NCI-H526 treated with DMSO at 0.1 percent for 48 hours (cell line): ENCODE measurements at places on chromosomes 3 and 15.

DNA sequence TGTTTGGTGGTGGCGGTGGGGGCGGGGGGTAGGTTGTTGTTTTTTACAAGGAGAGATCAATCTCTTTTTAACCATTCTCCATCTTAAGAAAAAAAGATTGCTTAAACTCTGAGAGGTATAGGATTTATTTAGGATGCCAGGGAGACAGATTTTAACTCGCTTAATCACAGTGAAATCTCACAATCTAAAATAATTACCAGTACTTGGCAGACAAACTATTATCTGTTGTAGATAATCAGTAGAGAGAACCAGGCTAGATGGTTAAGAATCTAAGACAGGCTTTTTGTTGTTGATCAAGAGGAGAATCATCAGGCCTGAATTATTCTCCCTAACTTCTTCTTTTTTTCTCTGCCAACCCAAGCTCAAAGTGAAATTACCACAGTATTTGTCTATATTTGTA is 470.2 kb upstream of the ADAMTS9 start:
- DNase-seq, result no peak

GRCh38 chr3:133488785-133489367 is 84.6 kb upstream of the CDV3 start:
- DNase-seq, result peak; percentile 24

GRCh38 chr3:23111797-23112196 is 91.3 kb upstream of the UBE2E2 start:
- no peak for DNase-seq

- DNase-seq, result no peak
Observed at GRCh38 chr3:11648735-11649134, 5.0 kb upstream of the VGLL4 start.

DNA sequence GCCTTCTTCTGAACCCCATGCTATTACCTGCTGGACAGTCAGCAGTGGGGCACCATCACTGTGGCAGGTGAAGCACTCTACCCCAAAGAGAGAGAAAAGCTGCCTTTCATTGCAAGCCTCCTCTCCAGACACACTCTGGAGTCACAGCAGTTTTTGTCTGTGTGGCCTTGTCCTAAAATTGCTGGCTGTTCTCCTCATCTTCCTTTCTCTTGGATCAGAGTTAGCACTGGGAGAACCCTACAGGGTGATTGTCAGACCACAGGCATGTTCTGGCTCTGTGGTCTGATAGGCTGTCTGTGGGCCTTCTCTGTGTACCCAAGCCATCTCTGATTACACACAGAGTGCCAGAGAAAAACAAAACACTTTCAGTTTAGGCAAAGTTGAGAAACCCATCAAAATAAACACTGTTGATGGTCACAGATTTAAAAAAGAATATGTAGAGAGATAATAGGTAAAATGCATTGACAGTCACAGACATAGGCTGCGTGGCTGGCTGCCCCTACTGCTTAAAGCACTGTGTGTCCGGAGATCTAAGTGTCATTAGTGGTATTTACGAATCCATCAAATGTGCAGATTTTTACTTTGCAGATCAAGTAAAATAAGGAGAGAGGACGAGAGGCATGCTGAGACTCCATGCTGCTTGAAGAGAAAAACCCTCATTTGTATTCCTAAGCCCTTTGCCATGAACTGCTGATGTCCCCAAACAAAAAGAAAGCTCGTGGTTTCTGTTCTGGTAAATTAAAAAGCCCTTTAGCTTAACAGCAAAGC is 689.9 kb downstream of the TUSC7 start:
- DNase-seq, result no peak

DNA sequence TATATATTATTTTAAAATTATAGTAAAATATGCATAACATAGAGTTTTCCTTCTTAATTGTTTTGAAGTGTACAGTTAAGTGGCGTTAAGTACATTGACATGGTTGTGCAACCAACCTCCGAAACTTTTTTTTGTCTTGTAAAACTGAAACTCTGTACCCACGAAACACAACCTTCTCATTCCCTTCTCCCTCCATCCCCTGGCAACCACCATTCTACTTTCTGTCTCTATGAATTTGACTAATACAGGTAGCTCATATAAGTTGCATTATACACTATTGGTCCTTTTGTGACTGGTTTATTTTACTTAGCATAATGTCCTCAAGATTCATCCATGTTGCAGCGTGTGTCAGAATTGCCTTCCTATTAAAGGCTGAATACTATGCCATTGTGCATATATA is 179.4 kb downstream of the SATB1 start:
- no peak for DNase-seq

DNA sequence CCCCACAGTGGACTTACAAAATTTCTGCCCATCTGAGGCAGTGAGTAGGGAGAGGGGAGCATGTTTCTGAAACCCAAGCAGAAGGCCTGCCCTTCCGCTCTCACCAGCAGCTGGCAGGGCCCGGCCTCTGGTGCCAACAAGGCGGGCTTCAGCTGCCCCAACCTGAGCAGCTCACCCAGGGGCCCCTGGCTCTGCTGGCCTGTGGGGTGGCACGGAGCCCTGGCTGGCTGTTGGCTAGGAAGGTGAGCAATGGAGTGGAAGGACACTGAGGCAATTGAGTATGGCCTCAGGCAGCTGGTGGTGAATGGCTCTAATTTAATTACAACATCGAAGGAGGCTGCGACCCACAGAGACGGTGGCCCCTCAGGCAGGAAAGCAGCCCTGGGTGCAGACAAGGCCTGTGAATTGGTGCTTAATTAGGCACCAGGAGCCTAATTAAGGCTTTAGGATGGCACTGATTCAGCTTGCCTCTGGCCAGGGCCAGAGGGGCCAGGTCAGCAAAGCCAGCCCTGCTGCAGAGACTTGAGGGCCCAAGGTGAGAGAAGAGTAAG is 60.9 kb downstream of the ST8SIA2 start:
- no peak for DNase-seq

- DNase-seq, result no peak
Observed at GRCh38 chr3:194508491-194509453, 22.0 kb upstream of the ATP13A3 start.

GRCh38 chr3:152817400-152817799 is 17.5 kb upstream of the P2RY1 start:
- DNase-seq, result no peak

- no peak for DNase-seq
Observed at GRCh38 chr3:168104361-168104760, 8.6 kb upstream of the GOLIM4 start.

DNA sequence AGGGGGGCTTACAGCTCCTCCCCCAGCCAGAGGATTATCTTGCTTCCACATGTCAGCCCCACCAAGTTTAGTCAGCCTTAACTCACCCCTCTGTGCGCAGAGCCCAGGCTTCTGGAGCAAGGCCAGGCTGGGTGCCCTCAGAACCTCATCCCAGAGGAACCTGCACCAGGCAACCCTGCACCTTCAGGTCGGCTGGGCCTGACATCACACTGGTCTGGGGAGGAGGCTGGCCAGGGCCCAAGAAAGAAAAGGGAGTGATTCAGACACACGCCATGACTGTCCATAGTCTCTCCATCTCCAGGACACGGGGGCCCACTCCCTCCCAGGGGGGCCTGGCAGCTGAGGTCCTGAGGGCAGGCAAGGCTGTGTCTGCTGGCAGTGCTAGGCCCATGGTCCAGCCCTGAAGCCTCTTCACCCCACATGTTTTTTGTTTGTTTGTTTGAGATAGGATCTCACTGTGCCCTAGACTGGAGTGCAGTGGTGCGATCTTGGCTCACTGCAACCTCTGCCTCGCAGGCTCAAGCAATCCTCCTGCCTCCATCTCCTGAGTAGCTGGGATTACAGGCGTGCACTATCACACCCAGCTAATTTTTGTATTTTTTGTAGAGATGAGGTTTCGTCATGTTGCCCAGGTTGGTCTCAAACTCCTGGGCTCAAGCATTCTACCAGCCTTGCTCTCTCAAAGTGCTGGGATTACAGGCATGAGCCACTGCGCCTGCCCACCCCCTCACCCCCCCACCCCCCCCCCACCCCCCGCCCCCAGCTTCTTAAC is 11.1 kb downstream of the TNK2 start:
- no peak for DNase-seq

- peak; percentile 94 for DNase-seq
Observed at GRCh38 chr15:62569460-62570404, 404.6 kb upstream of the C2CD4B start.

DNA sequence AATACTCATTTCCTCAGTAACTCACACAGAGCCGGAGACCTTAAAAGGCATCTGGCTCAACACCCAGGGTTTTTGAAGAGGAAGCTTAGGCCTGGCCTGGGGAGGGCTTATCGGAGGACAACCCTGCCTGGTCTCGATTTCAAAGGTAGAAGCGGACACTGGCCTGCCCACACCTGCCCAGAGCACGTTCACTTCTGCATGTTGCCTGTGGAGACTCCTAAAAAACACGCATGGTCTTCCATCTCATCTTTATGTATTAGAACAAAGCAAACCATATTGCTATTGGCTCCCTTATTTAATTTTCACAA is 55.5 kb upstream of the FURIN start:
- no peak for DNase-seq

GRCh38 chr3:195916291-195916690 is 7.9 kb upstream of the TNK2 start:
- no peak for DNase-seq

- no peak for DNase-seq
Observed at GRCh38 chr3:24390169-24391130, 104.2 kb downstream of the THRB start.

GRCh38 chr3:197487911-197488391 is 67.8 kb downstream of the BDH1 start:
- no peak for DNase-seq

- no peak for DNase-seq
Observed at GRCh38 chr3:125480656-125481374, 39.2 kb downstream of the SNX4 start.

DNA sequence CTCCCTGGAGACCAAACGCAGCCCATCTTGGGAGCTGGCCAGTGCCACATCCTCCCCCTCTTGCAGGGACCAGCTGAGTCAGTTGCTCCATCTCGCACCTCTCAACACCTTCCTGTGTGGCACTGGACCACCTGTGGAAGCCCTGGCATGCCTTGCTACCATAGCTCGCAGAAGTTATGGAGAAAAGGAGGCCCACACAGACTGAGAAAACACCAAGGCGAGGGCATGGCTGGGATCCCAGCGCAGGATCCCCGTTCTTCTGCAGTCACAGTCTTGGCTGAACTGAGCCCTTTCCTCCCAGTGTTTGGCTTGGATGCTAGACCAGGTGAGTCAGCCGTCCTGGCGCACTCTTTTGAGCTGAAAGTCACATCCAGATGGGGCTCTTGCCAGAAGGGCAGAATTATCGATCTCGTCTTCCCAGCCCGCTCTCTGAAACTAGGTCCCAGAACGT is 46.9 kb downstream of the CHRD start:
- no peak for DNase-seq

DNA sequence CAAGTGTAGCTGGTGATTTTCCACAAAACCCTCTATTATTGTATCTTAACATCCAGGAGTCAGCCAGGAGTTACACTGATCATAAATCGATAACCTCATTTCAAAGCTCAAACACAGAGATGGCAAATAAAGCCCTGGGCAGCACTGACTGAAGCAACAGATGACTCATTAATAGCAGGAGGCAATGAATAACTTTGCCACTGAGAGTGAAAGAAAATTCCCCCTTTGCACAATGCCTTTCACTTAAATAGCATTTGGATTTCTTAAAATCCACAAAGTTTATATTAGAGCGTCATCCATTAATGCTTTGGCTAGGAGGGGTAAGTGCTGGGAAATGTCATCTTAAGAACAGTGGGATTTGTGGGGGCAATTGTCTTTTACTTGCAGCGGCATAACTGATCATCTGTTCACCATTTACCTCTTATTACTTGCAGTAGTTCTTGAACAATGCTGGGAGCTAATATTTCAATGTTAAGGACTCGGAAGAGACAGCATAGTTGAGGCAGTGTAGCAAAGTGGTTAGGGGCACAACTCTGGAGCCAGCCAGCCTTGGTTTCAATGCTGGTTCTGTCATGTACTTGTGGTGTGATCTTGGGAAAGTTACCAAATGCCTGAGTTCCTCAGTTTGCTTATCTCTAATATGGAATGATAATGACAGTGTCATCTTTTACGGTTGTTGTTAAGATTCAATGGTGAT is 630.4 kb upstream of the TBL1XR1 start:
- no peak for DNase-seq

DNA sequence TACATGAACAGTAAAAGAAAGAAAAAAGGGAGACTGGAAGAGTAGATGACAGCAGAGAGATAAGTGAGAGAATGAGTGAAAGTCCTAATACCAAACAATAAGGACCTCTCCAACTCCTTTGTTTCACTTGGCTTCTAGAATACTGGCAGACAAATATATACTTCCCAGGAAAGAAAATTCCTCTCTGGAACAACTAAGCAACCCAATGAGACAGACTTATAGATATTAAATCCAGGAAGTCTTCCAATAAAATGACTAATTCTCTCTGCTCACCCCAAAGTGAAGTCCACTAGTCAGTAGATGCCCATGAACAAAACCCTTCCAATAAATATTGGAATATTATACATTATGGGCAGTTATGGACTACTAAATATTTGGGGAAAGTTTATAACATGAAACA is 114.2 kb downstream of the NEDD4 start:
- no peak for DNase-seq

DNA sequence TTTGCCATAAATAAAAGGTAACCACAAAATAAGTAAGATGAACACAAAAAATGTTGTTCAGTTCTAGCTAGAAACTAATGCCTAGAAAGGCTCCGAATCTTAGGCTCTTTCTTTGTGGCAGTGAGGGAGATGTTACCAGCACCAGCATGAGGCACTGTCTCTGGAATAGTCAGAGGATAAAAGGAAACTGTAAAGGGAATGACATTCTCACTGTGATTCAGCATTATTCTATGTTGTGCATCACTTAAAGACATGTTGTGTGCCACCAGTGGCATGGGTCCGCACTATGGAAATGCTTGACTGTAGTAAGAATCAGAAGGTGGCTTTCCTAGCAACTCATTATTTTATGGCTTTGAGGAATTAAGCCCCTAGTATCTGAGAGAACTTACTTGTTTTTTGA is 70.8 kb downstream of the SEC22A start:
- no peak for DNase-seq

DNA sequence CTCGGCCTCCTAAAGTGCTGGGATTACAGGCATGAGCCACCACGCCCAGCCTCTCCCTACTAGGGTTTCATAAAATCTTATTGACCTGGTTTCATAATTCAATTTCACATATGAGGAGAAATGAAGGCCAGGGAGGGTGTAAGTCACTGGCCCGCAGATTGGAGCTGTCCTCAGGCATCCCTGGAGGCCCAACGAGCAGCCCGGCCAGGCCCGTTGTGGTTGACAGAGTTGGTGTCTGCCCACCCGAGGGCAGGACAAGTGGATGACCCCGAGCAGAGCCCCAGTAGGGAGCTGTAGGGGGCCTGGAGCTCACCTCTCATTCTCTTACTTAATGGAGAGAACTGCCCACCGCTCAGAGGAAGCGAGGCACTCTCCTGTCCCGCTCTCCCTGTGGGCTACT is 78.9 kb downstream of the CPN2 start:
- no peak for DNase-seq

GRCh38 chr3:18049096-18049495 is 306.7 kb upstream of the TBC1D5 start:
- DNase-seq, result no peak

- no peak for DNase-seq
Observed at GRCh38 chr3:52660046-52660445, 25.7 kb downstream of the PBRM1 start.
